ENCODE measurements at places on chromosomes 3 and 15.

DNA sequence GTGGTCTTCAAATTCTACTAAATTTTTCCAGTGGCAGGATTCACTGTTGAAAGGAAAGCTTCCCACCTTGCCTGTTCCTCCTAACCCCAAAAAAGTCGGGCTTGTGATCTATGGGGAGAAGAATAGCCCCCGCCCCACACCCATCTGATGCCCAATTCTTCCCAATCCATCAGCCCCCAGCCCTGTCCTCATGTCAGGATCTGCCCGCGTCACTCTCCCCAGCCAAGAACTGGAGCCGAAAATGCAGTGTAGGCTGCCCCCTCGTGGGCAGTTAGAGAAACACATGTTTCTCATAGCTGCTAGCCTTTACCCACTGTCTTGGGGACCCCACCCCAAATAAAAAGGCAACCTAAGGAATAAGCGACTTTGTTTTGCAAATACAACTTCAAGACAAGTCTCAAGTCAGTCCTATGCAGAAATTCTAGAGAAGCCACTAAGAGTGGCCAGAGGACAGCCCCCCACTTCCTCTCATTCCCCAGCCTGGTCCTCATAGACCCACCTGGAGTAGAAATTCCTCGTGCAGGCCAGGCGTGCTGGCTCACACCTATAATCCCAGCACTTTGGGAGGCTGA lies 13.0 kb upstream of the CSK start:
- no peak for DNase-seq

DNA sequence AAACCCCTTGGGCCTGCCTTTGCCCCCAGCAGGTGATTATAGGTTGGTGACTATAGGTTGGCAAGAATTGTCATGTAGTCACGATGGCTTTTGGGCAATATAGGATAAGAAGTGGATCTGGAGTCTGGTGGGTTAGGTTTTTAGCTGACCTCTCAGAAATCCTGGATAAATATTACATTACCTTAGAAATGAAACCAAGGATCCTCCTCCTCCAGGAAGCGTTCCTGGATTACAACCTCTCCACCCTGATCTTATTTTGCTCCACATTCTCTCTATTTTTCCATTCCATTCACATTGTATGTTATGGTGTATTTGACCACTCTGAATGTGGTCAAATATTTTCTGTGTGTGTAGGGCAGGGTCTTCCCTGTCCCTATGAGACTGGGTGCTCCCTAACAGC lies 82.3 kb downstream of the SEMA5B start:
- DNase-seq = no peak

DNA sequence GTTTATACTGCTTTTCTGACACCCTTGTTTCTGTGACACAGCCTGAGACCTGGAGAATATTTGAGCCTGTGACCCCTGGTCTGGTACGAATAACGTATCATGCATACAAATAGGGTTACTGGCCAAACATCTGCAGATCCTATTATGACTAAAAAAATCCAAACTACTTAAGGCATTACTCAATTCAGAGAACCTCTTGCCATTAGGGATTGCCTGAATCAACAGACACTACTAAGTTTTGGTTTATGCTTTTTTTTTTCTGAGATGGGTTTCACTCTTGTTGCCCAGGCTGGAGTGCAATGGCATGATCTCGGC lies 35.4 kb downstream of the OSBPL10 start:
- DNase-seq = no peak

- no peak for DNase-seq
These were observed 25.0 kb downstream of the KCNMB2 start for GRCh38 chr3:178561239-178561638.

DNA sequence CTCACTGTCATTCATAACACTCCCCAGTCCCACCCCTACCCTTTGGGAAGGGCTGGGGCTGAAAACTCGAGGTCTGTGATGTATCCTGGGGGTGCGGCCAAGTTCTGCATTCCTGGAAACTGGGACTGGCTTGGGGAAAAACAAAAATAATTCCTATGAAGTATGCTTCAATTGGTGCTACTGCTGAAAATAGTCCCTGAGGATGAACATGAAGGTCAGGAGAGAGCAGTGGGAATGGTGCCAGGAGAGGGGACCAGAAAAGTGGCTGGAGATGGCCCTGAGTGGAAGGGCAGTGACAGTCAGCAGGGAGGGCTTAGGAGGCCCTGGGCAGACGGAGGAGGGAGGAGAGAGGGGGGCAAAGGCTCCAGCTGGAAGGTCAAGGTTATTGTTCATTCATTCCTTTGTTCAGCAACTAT lies 4.8 kb upstream of the ISLR start:
- DNase-seq = no peak

DNA sequence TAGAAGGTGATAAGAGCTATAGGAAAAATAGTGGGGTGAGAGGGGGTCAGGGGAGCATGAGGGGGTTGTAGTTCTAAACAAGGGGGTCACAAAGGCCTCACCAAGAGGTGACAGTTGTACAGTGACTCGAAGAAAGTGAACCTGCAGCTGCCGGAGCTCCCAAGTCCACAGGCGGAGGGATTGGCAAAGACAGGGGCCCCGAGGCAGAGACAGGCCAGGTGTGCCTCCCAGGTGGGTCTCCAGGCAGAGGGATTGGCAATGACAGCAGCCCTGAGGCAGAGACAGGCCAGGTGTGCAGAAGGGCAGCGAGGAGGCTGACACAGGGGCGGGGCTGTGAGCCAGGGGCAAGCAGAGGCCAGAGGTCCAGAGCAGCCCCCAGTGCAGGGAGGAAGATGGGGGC lies 63.7 kb downstream of the DNAJB8 start:
- no peak for DNase-seq

DNA sequence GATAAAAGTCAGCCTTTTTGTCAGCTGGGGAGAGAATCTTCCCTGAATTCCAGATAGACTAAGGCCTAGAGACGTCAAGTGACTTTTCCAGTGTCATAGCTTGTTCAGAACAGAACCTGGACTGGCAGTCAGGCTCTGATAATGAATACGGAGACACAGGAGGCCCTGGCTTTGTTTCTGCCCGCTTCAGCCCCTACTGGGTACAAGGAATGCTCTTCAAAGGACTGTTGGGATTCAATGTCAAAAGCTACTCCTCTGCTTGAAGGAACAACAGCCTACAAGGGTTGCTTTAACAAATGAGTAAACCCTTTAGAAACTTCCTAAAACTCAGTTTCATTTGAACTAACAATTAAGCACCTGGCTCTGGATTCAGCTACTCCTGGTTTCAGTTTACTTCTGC lies 412.3 kb downstream of the OXSM start:
- DNase-seq = no peak

GRCh38 chr15:77097921-77098320 lies 27.0 kb upstream of the TSPAN3 start:
- no peak for DNase-seq

GRCh38 chr15:91880373-91880772 lies 26.9 kb downstream of the SLCO3A1 start:
- DNase-seq = no peak

GRCh38 chr3:156300371-156300770 lies 180.0 kb downstream of the KCNAB1 start:
- no peak for DNase-seq

- no peak for DNase-seq
These were observed 72.9 kb downstream of the ATP8B4 start for GRCh38 chr15:50046159-50046558.

GRCh38 chr3:156407617-156408225 lies 147.2 kb downstream of the SSR3 start:
- no peak for DNase-seq

DNA sequence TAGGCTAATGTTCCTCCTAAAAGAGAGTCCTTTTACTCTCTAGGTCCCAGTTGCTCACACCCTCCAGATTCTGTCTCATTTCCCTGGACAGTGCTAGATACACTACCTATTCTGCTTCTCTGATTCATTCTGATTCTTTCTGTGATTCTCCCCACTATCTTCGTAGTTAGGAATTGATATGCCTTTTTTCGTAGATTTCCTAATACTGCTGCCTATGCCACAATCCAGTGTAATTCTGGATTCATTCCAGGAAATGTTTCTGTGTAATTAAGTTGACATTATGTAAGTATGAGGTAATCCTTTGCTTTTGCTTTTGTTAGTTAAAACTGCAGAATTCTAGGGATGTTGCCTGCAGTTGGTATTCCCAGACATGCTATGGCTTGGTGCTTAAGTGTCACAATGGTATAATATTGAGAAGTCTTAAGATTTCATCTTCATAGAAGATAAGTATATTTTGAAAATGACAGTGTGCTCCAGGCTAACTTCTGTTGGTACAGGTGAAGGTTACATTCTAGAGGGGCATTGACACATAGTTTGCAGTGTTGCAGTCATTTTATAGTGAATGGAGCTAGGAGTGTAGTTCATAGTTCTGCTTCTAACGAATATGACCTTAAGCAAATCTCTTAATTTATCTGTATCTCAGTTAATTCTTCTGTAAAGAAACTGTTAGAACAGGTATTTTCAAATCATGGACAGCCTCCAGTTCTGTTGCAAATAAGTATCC lies 54.3 kb downstream of the RIOX2 start:
- DNase-seq = no peak

DNA sequence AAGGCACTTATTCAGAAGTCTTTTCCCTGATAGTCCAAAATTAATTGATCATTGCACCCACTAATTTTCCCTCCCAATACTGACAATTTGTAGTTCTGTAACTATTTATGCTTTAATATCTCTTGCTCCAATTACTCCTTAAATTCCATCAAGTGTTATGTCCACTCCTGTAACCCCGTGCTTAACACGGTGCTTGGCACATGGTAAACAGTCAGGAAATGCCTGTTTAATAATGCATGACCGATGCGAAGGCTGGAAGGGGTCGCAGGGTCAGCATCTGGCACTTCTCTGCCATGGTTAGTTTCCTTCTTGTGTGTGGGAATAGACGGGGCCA lies 553 bp upstream of the SEC22A start:
- no peak for DNase-seq

- DNase-seq = no peak
These were observed 22.7 kb downstream of the SSUH2 start for GRCh38 chr3:8621872-8622271.

- no peak for DNase-seq
These were observed 7.6 kb downstream of the GPD1L start for GRCh38 chr3:32113981-32114545.

DNA sequence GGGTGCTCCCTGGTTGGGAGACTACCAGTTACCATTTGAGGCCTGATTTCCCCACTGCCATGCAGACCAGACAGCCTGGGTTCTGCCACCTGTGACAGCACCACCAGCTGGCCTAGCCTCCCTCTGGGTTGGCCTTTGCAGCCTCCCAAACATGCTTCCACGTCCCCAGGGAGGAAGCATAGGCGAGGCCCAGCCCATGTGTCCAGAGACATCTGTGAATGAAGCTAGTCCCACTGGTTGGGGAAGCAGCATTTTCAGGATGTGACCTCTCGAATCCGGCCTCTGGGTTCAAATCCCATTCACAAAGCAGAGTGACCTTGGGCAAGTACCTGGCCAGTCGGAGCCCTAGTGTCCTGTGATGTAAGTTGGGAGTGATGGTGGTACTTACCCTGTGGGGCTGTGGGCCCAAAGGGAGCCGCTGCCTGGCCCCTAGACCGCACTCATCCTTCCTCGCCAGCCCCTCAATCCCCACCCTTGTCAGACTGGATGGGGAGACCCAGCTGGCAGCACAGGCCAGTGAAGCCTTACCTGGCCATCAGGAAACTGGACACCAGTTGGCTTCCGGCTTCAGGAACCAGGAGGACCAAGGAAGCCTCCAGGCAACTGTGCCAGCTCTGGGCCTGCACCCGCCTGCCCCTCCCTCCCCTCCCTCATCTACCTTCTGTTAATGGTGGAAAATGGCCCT lies 6.0 kb downstream of the KLF15 start:
- DNase-seq = no peak

DNA sequence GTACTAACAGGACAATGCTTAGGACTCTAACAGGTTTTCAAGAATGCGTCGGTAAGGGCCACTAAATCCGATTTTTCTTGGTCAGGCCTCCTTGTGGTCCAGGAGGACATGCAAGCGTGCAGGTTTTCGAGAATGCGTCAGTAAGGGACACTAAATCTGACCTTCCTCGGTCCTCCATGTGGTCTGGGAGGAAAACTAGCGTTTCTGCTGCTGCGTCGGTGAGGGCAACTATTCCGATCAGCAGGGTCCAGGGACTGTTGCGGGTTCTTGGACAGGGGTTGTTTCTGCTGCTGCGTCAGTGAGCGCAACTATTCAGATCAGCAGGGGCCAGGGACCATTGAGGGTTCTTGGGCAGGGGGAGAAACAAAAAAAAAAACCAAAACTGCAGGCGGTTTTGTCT lies 7.8 kb upstream of the UBP1 start:
- no peak for DNase-seq

DNA sequence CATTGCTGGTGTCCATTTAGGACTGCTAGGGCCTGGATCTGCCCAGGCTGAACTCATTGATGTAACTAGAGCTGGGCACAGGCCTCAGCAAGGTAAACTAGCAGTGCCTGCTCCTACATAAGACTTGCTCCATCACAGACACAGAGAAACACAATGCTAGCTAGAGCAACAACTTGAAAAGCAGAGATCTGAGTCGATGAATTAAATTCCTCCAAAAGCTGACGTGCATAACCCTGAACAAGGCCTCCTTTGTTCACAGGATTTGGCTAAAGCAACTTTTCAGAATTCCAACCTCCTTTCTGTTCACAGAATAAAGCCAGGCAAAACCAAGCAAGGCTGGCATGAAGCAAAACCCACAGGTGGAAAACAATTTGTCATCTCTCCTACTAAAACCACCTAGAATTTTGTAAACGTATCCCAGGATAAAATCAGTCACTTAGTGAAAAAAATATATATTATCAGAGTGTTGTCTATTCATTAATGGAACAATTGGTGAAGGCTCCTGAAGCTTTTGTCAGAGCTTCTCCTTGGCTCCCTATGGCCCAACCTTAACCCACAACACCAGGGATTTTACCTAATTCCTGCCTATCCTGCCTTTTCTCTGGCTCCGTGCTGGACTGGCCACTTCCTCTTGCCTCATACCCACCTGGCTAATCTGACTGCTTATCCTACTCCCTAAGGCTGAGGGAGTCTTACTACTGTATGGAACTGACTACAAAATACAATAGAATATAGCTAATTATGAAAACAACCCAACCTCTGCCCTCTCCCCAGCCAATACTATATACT lies 39.9 kb downstream of the PLCH1 start:
- no peak for DNase-seq

DNA sequence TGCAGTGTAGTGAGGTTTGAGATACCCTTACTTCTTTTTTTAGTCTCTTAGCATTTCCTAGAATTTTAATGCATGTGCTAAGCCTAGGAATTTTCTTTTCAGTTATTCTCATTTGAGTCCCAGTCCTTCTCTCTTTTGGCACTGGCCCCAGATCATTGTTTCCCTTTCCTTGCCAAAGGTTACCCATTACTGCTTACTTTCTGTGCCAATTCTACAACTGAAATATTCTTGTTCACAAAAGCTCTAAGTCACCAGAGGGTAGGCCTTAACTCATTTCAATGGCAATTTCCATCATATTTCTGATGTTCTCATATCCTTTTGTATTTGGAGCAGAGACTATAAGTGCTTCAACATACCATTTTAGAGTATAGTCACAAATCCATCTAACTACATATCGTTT lies 199.6 kb upstream of the CBLB start:
- DNase-seq = no peak

- no peak for DNase-seq
These were observed 400.7 kb upstream of the TPM1 start for GRCh38 chr15:62641825-62642224.

- no peak for DNase-seq
These were observed 6.3 kb downstream of the INSYN1 start for GRCh38 chr15:73746883-73747282.

All from NCI-H1436 treated with DMSO at 0.1 percent for 48 hours (cell line).